ENCODE measurements at places on chromosomes 1 and 21.

GRCh38 chr1:96771847-96772246 is 50.3 kb downstream of the PTBP2 start:
- DNase-seq = no peak

GRCh38 chr1:92244376-92244775 is 26.7 kb downstream of the C1orf146 start:
- DNase-seq = no peak

GRCh38 chr1:67052741-67053534 is 1.0 kb downstream of the SLC35D1 start:
- DNase-seq = no peak

DNA sequence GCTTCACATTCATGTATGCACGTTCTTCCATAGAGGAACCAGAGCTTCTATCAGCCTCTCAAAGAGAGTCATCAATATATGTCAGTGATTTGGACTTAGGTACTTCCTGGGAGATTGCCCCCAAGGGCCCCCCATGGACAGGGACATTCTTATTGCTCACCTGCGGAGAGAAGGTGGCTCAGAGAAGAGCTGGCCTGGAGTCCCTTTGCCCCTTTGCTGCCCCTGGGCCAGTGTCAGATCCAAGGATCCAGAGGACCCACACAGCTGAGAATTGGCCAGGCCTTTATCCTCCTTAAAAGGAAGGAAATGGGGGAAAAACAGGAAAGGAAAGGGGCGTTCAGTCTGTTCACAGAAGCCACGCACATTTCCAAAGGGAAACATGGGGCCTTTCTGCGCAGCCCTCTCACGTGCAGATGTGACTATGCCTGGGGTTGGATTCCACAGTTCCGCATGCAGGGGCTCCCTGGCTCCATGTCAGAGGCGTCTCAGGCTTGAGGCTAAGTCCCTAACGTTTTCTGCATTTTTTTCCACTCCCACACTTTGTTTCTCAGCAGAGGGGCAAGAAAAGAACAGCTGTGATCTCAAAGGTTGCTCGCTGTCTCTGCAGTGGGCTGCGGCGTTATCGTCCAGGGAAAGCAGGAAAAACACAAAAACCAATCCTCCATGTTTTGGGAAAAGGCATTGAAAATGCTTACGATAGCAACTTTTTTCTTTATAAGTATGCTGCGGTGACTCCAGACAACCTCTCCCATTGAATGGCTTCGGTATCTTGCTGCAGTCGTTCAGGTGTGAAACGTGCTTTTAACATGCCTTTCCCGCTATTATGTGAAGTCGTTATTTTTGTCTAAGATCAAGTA is 5.9 kb downstream of the C1orf226 start:
- no peak for DNase-seq

DNA sequence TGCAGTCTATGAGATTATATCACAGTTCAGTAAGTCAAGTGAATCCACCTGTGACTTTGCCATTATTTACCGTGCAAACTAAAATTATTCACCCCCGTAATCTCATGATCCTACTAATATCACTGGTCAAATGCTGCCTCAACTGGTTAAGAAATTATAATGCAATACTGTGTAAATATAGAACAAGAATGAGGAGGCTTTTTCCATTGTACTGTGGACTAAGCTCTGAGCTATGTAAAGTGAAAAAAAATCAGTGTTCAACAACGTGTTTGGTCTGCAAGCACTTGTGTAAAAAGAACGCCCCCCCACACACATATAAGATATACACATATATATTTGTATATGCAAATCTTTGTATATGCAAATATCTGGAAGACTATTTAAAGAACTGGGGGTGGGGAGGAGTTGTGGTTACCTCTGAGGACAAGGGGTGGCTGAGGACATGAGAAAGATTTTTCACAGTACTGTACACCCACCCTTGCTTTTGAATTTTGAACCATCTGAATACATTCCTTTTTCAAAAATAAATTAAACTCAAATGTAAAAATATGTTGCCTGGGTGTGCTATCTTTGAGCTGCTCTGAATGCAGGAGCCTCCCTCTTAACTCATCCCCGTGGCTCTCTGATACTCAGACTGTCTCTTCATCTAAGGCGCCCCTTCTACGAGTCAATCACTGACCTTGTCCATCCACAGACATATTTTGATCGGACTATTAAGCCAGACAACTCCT is 57.0 kb downstream of the PTP4A2 start:
- no peak for DNase-seq

GRCh38 chr21:41682719-41683179 is 84.1 kb downstream of the RIPK4 start:
- DNase-seq = no peak

DNA sequence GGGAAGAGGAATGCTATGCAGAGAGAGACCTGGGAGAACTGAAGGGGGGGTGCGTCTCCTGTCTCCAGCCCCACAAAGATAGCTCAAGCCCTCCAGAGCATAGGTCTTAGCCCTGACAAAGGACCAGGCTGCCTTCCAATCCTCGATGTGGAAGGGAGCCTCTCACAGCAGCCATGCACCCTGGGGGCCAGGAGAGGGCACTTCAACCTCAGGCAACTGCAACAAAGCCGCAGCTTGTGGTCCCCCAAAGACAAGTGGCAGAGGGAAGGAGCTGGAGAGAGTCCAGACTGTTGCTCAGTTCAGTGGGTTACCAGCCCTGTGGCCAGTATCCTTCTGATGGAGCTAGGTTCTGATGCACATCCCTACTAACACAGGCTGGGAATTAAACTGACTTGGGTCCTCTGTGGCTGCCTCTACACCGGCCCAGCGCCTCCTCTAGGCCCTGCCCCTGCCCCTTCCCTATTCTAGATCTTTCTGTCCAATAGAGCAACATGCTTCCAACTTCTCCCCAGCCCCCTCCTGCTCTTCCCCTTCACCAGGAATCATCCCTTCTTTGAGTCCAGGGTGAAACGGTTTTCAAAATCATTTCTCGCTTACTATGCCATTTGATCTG is 100.7 kb upstream of the SPATA6 start:
- DNase-seq = no peak

DNA sequence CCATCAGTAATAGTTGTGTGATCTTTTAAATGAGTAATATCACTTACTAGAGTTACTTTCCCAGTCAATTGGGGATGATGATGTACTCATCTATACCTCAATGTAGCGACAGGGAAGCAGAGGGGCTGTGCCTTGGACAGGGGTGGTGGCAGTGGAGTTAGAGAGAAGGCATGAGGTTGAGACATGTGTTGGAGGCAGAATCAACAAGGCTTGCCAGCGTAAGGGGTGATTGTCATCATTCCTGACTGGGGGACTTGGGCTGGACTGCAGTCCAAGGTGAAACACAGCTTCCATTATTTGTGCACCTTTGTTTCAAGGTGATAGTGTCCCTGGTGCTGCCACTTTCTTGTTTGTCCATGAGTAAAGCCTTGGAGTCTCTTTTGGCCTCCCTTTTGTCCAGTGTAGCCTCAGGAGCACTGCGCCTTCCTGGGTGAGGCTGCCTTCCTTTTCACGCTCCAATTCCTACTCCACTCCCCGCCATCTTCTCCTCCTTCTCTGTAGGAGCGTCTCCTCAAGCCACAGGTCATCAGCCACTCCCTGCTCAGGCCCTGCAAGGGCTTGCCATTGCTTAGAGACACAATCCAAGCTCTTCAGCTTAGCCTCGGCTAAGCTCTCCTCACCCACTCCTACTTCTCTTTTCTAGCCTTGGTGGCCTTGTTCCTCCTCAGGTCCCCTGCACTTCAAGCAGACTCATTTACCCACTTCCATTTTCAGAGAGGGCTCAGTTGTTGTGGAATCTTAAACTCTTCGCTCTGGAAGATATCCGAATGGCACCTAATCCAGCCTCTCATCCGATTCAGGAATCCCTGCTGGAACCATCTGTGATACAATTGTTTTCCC is 77.6 kb upstream of the CD34 start:
- DNase-seq = no peak

- no peak for DNase-seq
These were observed 65.9 kb downstream of the LAMC1 start for GRCh38 chr1:183089025-183089639.

DNA sequence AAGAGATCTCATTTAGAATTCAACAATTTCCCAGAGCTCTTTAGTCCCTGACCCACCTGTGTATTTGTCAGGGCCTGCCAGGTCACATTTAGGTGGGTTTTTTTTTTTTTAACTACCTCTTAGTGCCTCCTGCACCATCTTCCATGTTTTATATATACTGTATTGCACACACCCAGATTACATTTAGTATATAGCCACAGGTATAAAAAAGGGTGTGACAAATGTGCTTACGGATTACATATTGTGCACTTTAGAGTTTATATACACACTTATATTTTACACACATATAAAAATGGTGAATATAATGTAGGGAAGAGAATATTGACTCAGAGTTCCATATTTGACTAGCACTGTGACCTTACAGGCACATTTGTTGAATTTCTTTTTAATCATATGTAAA is 17.4 kb upstream of the LRIG2 start:
- no peak for DNase-seq

All from GM12864 (cell line).